ENCODE measurements at places on chromosomes 3 and 15.

- DNase-seq, result no peak
Measured at GRCh38 chr15:88187195-88187594, 69.3 kb downstream of the NTRK3 start.

GRCh38 chr3:166274351-166275023 is 437.3 kb upstream of the BCHE start:
- DNase-seq, result no peak

- no peak for DNase-seq
Measured at GRCh38 chr15:39666677-39667076, 85.8 kb downstream of the THBS1 start.

- no peak for DNase-seq
Measured at GRCh38 chr3:173624086-173624485, 226.5 kb downstream of the NLGN1 start.

DNA sequence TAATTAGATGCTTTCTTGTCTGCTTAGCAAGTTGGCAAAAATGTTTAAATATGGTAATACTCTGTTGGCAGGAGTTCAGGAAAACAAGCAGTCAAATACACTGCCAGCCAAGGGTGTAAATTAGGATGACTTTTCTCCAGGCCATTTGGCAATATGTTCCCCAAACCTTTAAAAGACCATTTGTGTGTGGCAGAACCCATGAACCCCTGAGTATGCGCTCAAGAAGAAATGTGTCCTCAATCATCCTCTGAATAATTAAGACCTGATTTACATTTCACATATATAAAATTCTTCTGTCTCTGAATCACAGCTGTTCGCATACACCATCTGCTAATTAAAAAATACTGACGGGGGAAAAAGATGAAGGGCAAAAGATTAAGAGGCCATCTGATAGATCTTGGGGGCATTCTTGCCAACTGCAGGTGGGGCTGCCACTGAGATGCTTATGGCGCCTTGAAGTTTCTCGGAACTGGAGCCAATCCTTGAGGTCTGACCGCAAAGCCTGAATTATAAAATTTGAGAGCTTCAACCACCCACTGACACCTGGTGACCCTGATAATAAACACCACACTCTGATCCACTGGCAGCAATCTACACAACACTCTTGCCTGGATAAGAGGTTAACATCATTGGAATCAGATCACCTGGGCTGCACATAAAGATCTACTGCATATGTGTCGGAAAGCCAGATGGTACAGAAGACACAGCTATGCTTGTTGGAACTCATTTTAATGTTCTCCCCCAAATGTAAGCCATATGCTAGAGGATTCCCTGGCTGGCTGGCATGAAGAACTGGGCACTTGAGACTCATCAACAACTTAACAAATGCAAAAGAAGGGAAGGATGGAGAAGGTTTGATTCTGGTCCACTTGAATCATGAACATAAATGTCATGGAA is 190.6 kb downstream of the OSBPL10 start:
- DNase-seq, result no peak

Measured in activated CD8-positive, alpha-beta memory T cell treated with anti-CD3 and anti-CD28 coated beads for 1 hour (primary cell).